ENCODE measurements at places on chromosomes 2 and 18. TPM values are rescaled to one million over a fixed set of nuclear protein-coding genes. Genes with fewer than 3 reads are reported as not detected.
A peak's percentile ranks its signal among the peaks of the same experiment; 100 is the strongest.

DNA sequence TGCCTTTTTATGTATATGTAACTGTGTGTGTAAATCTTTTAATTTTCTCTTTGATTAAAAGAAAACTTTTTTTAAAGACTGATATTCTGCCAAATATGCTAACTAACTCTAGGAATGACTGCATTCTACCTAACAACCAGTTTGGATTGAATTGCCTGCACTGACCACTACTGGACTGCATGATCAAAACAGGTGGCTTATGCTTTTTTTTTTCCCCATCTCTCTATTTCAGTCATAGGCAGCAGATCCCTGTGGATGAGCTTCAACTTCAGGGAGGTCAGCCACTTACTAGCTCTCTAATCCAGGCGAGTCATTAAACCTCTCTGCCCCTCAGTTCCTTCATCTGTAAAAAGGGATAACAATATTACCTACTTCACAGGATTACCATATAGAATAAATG lies 138.6 kb upstream of the SERTAD2 start:
- H3K4me1 ChIP-seq: no peaks in the 10 kb centered on the region
- DNase-seq: no peak
- H3K4me3 ChIP-seq: no peak overlapping the region
- no peak overlapping the region for H3K27ac ChIP-seq
- H3K27me3 ChIP-seq: no peaks in the 10 kb centered on the region
- H3K36me3 ChIP-seq: no peaks in the 10 kb centered on the region

GRCh38 chr2:219488149-219488843 lies 10.4 kb upstream of the GMPPA start:
- no peak for DNase-seq
- no peaks in the 10 kb centered on the region for H3K36me3 ChIP-seq
- no peak overlapping the region for H3K4me3 ChIP-seq

DNA sequence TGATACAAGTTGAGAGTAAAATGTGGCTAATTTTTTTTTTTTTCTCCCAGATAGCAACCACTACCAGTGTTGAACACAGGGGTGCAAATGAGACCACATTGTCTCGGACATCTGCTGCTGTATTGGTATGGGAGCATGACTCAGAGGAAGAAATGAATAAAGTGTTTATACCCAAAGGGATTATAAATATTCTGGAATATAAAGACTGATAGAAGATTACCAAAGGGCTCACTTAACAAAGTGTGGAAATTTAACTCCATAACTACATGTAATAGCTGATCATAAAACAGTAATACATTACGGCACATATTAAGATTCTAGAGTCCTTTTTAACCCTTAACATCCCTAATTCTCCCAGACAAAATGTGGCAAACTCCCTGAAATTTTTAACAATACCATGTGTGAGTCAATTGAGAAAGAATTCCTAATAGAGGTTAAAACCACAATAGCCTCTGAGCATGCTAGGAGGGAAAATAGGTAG lies 1023.0 kb upstream of the ACVR2A start:
- H3K27me3 ChIP-seq: no peaks in the 10 kb centered on the region
- no peak overlapping the region for H3K4me3 ChIP-seq
- no peak for DNase-seq
- no peaks in the 10 kb centered on the region for H3K36me3 ChIP-seq
- no peaks in the 10 kb centered on the region for H3K4me1 ChIP-seq

DNA sequence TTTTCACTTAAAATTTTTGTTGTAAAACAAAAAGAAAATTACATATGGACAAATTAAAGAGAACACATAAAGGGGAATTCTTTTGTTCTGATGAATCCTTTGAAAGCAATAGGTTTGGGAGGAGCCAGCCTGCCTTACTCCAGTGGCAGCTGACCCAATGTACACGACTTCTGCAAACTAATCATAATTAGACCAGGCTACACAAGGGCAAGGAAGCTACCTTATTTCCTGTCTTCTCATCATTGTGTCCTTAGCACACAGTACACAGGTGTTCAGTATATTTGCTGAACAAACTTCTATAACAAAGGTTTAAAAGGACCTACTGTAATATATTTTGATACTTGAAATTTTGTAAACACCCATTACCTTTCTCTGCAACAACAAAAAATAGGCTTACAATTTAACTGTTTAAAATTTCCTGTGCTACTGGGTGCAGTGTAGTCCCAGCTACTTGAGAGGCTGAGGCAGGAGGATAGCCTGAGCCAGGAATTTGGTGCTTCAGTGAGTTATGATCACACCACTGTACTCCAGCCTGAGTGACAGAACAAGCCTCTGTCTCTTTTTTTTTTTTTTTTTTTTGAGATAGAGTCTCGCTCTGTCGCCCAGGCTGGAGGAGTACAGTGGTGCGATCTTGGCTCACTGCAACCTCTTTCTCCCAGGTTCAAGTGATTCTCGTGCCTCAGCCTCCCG lies 18.9 kb downstream of the KCNG3 start:
- no peaks in the 10 kb centered on the region for H3K36me3 ChIP-seq
- no peak for DNase-seq
- H3K4me3 ChIP-seq: no peak overlapping the region
- H3K27me3 ChIP-seq: no peaks in the 10 kb centered on the region
- H3K27ac ChIP-seq: no peak overlapping the region

DNA sequence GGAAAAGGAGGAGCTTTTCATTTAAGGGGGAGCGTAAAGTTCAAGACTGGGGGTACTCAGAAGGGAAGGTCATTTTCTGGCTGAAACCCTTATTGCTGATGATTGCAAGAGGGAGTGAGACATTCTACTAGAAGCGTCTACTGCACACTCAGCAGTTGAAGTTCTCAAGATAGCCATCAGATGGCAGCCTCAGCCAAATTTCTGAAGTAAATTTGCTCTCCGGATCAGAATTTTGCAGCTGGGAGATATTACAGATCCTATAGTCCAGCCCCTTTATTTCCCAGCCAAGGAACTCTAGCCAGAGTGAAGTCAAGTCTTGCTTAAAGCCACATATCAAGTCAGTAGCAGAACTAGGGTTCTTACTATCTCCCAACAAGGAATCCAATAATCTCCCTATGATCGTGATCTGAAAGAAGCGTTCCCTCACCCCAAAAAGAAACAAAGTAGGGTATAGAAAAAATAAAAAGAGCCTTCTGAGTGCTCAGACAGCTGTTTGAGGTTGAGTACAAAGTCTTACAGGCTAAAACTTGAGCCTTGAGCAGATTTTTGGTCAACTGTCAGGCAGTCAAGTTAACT lies 24.0 kb downstream of the RAX start:
- no peak overlapping the region for H3K27ac ChIP-seq
- H3K4me1 ChIP-seq: no peaks in the 10 kb centered on the region
- no peak overlapping the region for H3K4me3 ChIP-seq
- no peaks in the 10 kb centered on the region for H3K27me3 ChIP-seq
- DNase-seq: peak; percentile 72

DNA sequence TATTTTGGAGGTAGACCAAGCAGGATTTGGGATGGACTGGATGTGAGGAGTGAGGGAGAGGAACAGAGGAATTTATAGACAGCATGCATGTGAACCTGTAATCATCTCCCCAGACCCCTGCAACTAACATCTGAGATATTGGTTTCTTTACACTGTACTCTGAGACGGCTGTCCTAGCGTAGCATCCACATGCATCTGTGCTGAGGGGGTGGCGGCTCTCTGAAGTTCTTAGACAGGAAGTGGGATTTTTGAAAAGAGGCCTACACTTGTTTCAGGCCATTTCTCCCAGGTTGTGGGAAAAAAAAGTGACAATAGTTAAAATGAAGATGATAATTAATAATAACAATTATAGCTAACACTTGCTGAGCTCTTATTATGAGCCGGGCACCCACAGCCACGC lies 150.2 kb upstream of the GATA6 start:
- H3K4me3 ChIP-seq: no peak overlapping the region
- no peak overlapping the region for H3K27ac ChIP-seq
- H3K36me3 ChIP-seq: no peaks in the 10 kb centered on the region

DNA sequence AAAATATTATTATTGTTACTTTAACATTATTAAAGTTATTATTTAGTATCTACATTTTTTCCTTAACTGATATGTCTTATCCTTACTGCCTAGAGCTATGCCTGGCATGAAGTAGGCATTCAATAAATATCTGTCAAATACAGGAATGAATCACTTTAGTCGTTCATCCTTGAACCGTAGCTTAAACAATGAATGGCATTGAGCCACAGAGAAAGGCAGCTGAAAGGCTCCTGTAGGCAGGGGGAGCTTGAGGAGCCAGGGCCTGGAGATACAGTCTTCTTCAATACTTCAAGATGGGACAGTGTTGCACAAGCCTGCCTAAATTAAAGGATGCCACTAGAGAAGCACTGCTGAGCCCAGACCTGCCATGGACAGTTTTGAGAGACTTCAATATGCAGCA lies 22.5 kb downstream of the CYRIA start:
- no peak overlapping the region for H3K27ac ChIP-seq
- no peaks in the 10 kb centered on the region for H3K36me3 ChIP-seq

GRCh38 chr2:25383806-25384205 lies 42.1 kb upstream of the DNMT3A start:
- no peak overlapping the region for H3K4me3 ChIP-seq
- no peaks in the 10 kb centered on the region for H3K36me3 ChIP-seq
- H3K27me3 ChIP-seq: no peaks in the 10 kb centered on the region
- peak; percentile 11 for DNase-seq
- H3K27ac ChIP-seq: no peak overlapping the region
- H3K4me1 ChIP-seq: peaks cover 4% of the 10 kb centered on the region

- H3K4me3 ChIP-seq: no peak overlapping the region
- no peaks in the 10 kb centered on the region for H3K4me1 ChIP-seq
- no peaks in the 10 kb centered on the region for H3K27me3 ChIP-seq
- no peak for DNase-seq
- no peaks in the 10 kb centered on the region for H3K36me3 ChIP-seq
These were observed 47.0 kb upstream of the IHH start for GRCh38 chr2:219107758-219108157.

DNA sequence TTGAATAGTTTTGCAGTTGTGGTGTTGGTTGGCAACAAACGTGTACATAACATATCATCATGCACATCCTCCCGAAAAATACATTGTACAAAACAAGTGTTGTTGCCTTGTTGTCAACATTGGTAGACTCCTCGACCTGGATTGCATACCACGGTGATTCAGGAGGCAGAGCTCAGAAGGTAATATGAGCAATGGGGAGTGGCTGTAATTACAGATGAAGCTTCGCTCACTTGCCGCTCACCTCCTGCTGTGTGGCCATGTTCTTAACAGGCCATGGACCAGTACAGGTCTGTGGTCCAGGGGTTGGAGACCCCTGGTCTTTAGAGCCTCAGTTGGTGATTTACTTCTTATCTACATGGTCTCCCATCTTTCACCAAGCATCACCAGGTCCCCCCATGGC lies 1423.2 kb upstream of the NXPH2 start:
- H3K4me3 ChIP-seq: no peak overlapping the region
- no peak overlapping the region for H3K27ac ChIP-seq
- H3K36me3 ChIP-seq: no peaks in the 10 kb centered on the region
- peaks cover 7% of the 10 kb centered on the region for H3K4me1 ChIP-seq
- H3K27me3 ChIP-seq: no peaks in the 10 kb centered on the region

- no peak overlapping the region for H3K27ac ChIP-seq
- no peaks in the 10 kb centered on the region for H3K27me3 ChIP-seq
- H3K4me3 ChIP-seq: no peak overlapping the region
- H3K4me1 ChIP-seq: no peaks in the 10 kb centered on the region
- DNase-seq: no peak
These were observed 39.8 kb upstream of the PCBP1 start for GRCh38 chr2:70047451-70047850.

CSRNP3 gene
- 6.1 TPM for total RNA-seq

RUFY4 gene
- total RNA-seq: 0.39 TPM

DSC1 gene
- not detected for total RNA-seq

MARCHF7 gene
- total RNA-seq: 89.4 TPM

CCDC138 gene
- total RNA-seq: 19.3 TPM
